ENCODE measurements at places on chromosomes 11 and 22. TPM values are rescaled to one million over a fixed set of nuclear protein-coding genes. Genes with fewer than 3 reads are reported as not detected.

The NELL1 gene
- total RNA-seq: not detected

The YPEL1 gene
- total RNA-seq: 3.3 TPM

The TMEM121B gene
- total RNA-seq: not detected

The KIF18A gene
- total RNA-seq: 4.9 TPM

The ACR gene
- total RNA-seq: not detected

The SLC29A2 gene
- total RNA-seq: 16.0 TPM

The PATE2 gene
- total RNA-seq: not detected

GRCh38 chr11:113077379-113077778 lies 116.2 kb downstream of the NCAM1 start:
- DNase-seq: no peak
- H3K4me1 ChIP-seq: no peaks in the 10 kb centered on the region
- no peaks in the 10 kb centered on the region for H3K27me3 ChIP-seq
- no peak overlapping the region for H3K4me3 ChIP-seq
- H3K27ac ChIP-seq: no peak overlapping the region

DNA sequence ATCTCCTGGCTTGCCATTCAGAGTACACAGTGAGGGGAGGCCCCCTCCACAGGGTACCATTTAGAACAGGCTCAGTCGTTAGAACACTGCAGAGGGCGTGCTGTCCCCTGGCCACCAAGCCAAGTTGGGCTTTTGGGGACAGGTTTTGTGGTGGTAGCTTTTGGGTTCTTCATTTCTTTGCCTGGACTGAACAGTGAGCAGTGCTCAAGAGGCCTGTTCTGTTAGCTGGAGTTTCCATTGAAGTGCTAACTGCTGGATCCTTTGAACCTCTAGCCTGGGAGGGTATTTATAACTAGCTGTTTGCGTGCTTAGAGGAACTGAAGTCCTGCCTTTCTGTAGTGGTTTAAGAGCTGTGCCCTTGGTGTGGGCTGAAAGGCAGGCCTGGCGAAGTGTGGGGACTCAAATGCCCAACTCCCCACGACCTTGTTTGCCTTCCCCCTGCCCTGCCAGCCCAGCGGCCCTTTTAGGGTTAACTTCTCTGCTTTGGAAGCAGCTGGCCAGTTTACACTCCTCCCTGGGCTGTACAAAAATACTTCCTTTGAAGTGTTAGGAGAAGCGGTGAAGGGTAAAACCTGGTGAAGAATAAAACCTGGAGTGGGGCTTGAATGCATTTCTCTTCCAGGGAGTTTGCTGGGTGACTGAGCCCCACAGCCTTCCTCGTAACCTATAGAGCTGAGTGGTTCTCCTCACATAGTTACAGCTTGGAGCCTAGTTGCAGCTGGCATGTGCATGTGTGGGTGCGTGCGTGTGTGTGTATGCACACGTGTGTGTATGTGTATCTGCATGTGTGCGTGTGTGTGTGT lies 34.6 kb downstream of the ZNRF3 start:
- no peaks in the 10 kb centered on the region for H3K27me3 ChIP-seq
- no peaks in the 10 kb centered on the region for H3K4me1 ChIP-seq
- H3K36me3 ChIP-seq: no peaks in the 10 kb centered on the region
- peak; percentile 54 for DNase-seq

DNA sequence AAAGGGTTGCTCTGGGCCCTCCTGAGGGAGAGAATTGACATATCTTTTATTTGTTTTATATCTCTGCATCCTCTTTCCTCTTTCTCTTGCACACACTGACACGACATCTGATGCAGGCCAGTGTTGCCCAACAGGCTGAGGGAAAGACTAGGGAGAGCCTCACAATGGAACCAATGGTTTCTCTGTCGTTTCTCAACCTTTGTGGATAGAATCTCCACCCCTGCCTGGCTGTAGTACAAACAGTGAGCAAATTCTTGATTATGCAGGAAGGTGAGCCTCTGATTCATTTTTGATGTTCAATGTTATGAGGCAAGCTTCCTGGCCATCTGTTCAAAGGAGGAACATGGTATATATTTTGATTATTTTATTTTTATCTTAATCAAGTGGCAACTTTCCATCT lies 49.8 kb upstream of the PLET1 start:
- H3K4me3 ChIP-seq: no peak overlapping the region
- no peak for DNase-seq
- H3K36me3 ChIP-seq: no peaks in the 10 kb centered on the region

- H3K4me1 ChIP-seq: no peaks in the 10 kb centered on the region
- no peak overlapping the region for H3K27ac ChIP-seq
- no peak for DNase-seq
- no peaks in the 10 kb centered on the region for H3K27me3 ChIP-seq
- no peaks in the 10 kb centered on the region for H3K36me3 ChIP-seq
- no peak overlapping the region for H3K4me3 ChIP-seq
These were observed 64.8 kb downstream of the PHF21B start for GRCh38 chr22:44944883-44945601.

- no peaks in the 10 kb centered on the region for H3K36me3 ChIP-seq
- H3K27ac ChIP-seq: peak overlapping the region; percentile 33
- H3K4me1 ChIP-seq: no peaks in the 10 kb centered on the region
- H3K27me3 ChIP-seq: no peaks in the 10 kb centered on the region
These were observed 9.6 kb upstream of the CD248 start for GRCh38 chr11:66326261-66327111.

DNA sequence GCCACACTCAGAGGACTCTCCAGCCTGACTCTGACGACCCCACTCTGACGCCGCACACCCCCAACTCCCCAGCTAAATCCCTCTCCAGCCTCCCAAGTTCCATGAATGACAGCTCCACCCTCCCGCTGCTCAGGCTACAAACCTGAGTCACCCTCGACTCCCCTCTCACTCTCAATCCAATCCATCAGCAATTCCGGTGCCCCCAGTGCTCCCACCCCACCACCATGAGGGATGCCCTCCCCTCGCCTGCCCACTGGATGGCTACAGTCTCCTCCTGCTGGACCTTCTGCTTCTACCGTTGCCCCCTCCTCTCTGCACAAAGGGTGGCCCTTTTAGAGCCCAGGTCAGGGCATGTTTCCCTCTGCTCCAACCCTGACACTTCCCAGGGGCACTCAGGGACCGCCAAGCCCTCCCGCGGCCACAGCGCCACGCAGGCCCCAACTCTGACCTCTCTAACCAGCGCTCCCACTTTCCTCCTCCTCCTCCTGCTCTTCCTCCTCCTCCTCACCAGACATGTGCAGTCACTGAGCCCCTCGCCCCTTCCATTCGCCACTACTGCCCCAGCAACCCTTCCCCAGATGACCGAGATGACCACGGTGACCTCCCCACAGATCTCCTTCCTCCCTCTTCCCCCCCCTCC lies 69.5 kb upstream of the NUP50 start:
- no peaks in the 10 kb centered on the region for H3K27me3 ChIP-seq
- H3K36me3 ChIP-seq: no peaks in the 10 kb centered on the region
- H3K27ac ChIP-seq: no peak overlapping the region
- peaks cover 9% of the 10 kb centered on the region for H3K4me1 ChIP-seq
- H3K4me3 ChIP-seq: no peak overlapping the region

GRCh38 chr22:20430101-20430719 lies 7.4 kb downstream of the SCARF2 start:
- peak overlapping the region; percentile 53 for H3K4me3 ChIP-seq
- H3K4me1 ChIP-seq: peaks cover 35% of the 10 kb centered on the region
- peaks cover 13% of the 10 kb centered on the region for H3K27me3 ChIP-seq
- H3K27ac ChIP-seq: no peak overlapping the region

DNA sequence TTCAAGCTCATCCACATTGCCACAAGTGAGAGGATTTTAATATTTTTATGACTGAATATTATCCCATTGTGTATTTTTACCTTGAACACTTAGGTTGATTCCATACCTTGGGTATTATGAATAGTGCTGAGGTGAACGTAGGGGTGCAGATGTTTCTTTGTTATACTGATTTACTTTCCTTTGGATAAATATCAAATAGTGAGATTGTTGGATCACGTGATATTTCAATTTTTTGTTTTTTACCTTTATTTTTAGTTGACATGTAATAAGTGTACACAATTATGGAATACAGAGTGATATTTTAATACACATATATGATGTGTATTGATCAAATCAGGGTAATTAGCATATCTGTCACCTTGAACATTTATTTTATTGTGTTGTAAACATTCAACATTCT lies 8.1 kb downstream of the OR10W1 start:
- H3K27ac ChIP-seq: no peak overlapping the region
- no peak for DNase-seq
- no peaks in the 10 kb centered on the region for H3K36me3 ChIP-seq
- no peak overlapping the region for H3K4me3 ChIP-seq
- H3K4me1 ChIP-seq: no peaks in the 10 kb centered on the region

- H3K4me1 ChIP-seq: no peaks in the 10 kb centered on the region
- DNase-seq: no peak
- H3K36me3 ChIP-seq: no peaks in the 10 kb centered on the region
These were observed 35.9 kb downstream of the CTSC start for GRCh38 chr11:88301488-88302140.

DNA sequence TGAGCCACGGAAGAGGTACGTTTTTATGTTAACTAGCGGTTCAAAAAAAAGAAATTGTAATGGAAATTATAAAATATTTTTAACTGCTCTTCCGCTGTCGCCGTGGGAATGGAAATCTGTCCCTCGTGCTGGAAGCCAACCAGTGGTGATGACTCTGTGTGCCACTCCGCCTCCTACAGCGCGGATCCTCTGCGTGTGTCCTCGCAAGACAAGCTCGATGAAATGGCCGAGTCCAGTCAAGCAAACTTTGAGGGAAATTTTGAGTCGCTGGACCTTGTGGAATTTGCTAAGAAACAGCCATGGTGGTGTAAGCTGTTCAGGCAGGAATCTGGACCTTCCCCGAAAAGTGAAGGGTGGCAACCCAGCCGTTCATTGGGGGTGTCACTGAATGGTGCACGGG lies 2.9 kb upstream of the CBX7 start:
- DNase-seq: peak; percentile 28
- no peaks in the 10 kb centered on the region for H3K27me3 ChIP-seq
- H3K4me3 ChIP-seq: no peak overlapping the region
- peaks cover 13% of the 10 kb centered on the region for H3K4me1 ChIP-seq
- no peak overlapping the region for H3K27ac ChIP-seq
- no peaks in the 10 kb centered on the region for H3K36me3 ChIP-seq

GRCh38 chr11:11843642-11844041 lies 1.9 kb downstream of the USP47 start:
- peak overlapping the region; percentile 88 for H3K4me3 ChIP-seq
- DNase-seq: no peak
- H3K27me3 ChIP-seq: no peaks in the 10 kb centered on the region
- H3K4me1 ChIP-seq: peaks cover 11% of the 10 kb centered on the region

DNA sequence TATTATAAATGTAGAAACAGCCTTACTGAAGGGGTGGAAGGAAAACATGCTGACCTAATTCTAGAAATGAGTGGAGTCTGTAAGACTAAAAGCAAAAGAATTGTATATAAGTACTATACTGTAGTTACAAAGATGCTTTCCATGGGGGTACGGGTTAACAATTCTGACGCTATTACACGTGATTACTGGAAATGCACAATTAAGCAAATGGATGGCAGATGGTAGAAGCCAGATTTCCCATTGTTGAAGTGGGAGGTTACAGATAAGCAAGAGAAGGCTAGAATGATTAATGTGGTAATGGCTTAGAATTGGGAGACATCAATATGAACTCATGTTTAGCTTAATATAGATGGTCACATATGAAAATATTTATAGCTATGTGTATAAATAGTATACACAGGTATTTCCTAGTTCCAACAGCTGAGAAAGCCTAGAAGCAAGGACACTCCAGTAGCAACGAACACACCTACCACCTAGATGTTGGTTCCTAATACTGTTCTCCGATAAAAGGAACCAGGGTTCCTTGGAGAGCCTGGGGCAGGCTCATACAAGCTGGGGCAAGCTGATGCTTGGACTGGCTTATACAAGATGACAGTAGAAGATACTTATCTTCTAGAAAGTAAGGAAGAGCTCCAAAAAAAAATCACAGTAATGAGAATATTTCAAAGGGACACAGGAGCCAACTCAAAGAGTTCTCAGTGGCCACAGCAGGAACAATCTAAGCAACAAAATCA lies 13.5 kb downstream of the SMC1B start:
- no peak for DNase-seq
- no peaks in the 10 kb centered on the region for H3K36me3 ChIP-seq
- H3K4me3 ChIP-seq: no peak overlapping the region
- H3K27me3 ChIP-seq: no peaks in the 10 kb centered on the region
- no peaks in the 10 kb centered on the region for H3K4me1 ChIP-seq

DNA sequence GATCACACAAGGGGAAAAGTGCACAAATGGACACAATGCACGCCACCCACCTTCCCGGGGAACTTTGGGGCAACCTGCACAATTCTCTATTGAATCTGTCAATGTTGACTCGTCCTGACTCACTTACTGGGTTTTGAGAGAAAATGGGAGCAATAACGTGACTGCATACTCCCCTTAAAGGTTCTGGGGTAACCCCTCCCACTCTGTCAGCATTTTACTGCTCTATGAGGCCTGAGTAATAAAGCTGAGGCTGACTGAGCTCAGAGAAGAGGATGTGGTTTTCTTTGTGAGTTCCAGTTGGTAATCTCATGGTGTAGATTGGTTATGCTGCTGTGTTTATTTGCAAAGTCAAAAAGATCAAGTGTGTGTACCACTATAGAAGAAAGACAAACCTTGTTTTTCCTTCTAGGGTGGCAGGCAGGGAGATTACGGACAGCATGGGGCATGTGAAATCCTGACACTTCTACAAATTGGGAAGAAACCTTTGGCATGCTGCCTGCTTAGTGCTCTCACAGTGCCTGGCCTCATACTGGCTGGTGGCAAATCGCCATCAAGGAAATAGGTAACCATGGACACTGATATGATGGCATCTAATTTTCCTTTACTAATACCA lies 16.1 kb upstream of the APOA1 start:
- no peak for DNase-seq
- H3K4me1 ChIP-seq: peaks cover 10% of the 10 kb centered on the region
- no peaks in the 10 kb centered on the region for H3K27me3 ChIP-seq

DNA sequence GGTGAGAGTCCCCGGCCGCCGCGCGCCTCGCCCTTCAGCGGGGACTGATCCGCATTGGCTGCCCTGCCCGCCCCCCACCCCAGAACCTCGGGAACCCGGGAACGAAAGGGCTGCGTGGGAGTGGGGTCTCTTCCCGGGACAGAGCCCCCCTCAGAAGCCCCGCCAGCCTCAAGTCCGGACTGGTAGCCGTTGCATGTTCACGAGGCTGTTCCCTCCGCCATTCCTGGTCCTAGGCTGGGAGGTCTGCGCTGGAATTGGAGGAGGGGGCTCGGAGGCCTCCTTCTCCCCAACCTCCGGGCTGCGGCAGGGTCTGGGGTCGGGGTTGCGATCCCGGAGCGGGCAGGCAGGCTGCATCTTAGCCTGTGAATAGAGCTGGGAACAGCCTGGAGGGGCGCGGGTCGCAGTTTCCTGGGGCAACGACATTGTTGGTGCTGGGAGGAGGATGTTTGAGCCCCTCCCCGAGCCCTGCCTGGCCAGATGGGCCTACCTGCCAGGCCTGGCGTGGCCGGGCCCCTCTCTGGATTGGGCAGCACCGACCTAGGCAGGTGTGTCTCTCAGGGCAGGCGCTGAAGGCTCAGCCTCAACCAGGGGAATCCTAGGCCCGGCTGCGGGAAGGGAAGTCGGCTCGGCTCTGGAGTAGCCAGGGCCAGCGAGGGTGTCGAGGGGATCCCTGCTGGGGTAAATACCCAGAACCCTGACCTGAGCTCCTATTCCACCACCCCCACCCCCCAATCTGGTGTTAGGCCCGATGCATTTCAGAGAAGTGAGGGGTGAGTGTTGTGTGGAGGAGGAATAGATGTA lies 670 bp downstream of the MAPK8IP1 start:
- DNase-seq: no peak
- H3K36me3 ChIP-seq: no peaks in the 10 kb centered on the region
- H3K4me3 ChIP-seq: peak overlapping the region; percentile 64
- no peak overlapping the region for H3K27ac ChIP-seq

- no peaks in the 10 kb centered on the region for H3K27me3 ChIP-seq
- no peak overlapping the region for H3K27ac ChIP-seq
- no peaks in the 10 kb centered on the region for H3K36me3 ChIP-seq
- no peak overlapping the region for H3K4me3 ChIP-seq
- no peak for DNase-seq
These were observed 44.2 kb downstream of the CCDC81 start for GRCh38 chr11:86418917-86419316.
